ENCODE measurements at places on chromosomes 4 and X.

DNA sequence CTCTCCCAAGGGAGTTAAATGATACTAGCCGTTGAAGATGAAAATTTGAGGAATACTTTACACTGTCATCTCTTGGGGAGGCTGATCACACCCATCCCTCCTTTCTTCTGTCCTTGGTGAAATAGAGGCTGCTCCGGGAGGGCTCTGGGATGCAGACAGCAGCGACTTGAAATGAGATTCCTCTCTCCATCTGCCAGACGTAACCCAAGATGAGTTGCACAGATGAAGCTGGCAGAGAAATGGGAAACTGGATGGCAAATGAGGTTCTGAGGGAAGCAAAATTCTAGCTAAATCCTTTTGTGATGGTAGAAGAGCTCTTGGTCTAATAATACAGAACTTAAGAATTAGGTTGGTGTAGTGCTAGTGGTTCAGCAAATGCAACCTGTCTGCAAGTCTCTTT lies 201.4 kb downstream of the AASDH start:
- no peak for DNase-seq

DNA sequence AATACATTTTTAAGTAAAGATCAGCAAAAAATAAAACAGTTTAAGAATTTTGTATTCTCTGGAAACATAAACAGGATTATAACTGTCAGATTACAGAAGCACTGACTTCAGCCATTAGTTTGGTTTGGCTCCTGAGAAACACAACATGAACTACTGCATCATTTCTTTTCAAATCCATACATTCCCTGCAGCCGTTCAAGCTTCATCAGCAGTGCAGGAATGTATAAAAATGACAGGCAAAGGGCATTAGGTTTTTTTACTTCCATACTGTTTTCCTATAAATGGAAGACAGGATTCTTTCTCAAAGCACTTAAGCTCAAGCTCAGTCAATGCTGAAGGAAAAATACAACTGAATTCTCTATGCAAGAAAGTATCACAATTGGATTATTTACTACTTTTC lies 4.2 kb upstream of the MAB21L2 start:
- DNase-seq: no peak

DNA sequence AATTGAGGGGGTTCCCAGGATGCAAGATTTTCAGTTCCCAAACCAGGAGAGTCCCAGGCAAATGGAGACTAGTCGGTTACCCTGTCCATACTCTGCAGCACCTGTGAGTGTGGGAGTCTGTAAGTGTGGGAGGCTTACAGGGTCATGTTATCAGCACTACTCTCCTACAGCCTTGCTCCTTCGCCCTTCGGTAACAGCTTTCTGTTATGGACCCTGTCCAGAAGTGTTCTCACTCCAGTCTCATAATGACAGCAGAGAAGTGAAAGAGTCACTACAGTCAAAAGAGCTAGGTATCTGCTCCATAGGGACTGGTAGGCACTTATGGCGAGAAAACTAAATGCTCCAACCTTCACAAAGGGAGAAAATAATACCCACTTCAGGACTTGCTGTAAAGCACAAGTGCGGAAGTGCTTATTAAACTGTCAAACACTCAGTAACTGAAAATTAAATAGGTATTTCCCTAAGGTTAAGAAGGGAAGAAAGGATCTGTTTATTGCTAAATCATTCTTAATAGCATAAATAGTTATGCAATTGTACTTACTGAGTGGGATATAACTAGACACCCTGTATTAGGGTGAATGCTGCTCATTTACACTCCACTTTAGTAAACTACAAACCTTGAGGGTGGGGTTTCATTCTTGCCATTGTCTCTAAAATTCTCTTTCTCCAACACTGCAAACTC lies 2.7 kb upstream of the ADH7 start:
- no peak for DNase-seq

- DNase-seq: no peak
Observed at GRCh38 chr4:168515222-168516011, 18.6 kb downstream of the PALLD start.

DNA sequence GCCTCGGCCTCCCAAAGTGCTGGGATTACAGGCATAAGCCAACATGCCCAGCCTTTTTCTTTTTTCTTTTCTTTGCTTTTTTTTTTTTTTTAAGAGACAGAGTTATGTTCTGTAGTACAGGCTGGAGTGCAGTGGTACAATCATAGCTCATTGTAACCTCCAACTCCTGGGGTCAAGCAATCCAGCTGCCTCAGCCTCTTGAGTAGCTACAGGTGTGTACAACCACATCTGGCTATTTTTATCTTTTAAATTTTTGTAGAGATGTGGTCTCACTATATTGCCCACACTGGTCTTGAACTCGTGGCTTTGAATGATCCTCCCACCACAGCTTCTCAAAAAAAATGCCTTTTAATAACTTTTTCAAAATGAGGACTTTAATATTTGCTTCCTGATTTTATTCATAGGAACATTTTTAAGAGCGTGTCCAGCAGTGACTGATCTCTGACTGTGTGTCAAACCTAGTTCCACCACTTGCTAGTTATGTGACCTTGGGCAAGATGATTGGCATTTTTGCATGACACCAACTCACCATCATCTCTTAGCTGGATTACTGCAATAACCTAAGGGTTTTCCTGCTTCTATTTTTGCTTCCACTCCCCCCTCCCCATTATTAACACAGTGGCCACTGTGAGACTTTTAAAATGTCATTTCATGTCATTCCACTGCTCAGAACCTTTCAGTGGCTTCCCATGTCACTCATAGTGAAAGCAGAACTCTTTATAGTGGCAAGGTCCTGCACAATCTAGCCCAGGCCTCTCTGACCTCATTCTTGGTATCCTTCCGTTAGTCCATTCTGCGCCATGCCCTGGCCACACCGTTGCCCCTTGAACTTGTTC lies 4.5 kb upstream of the TNIP3 start:
- no peak for DNase-seq

DNA sequence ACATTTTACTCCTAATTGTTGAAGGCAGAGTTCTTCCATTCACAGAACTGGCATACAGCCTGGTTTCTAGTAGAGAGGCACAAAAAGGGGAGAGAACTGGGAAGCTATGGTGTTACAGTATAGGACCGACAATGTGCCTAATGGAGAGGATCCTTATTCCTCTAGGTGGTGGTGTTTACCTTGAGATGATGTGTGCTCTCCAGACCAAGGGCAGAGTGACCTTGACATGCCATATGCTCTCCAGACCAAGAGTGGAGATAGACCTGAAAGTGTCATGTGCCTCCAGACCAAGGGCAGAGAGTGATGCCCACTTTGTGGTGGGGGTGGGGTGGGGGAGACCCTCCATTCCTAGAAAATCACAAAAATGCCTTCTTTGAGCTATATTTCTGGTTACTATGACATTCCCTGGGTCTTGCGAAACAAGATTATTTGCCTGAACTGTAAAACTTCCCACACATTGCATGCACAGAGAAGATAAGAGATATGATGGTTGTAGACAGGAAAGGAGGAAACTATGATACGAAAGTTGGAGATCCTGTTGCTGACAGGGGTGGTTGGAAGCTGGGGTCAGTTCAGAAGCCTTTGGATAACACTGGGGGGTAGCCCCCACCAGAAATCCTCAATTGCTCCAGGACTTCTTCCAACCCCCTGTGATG lies 119.7 kb downstream of the TEX13C start:
- no peak for DNase-seq

- DNase-seq: no peak
Observed at GRCh38 chr4:41496977-41497376, 41.0 kb upstream of the LIMCH1 start.

DNA sequence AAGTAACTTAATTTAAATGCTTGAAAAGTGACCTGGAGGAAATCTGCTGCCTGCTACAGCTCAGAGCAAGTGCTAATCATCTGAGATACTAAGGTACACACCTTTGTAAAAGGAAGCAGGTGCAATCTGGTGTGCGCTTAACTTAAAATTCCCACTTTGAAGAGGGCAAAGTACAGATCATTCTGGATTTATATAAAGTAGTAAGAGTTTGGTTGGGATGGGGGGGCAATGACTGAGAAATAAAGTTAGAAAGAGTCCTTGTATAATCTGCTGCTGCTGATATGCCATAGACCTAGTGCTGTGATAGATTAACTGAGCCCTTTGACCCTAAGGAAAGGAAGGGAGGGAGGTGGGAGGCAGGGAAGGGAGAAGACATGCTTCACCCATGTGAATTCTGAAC lies 141.0 kb downstream of the MTNR1A start:
- no peak for DNase-seq

GRCh38 chrX:118025226-118025625 lies 91.4 kb downstream of the KLHL13 start:
- no peak for DNase-seq

- DNase-seq: no peak
Observed at GRCh38 chr4:5881340-5881739, 11.5 kb downstream of the CRMP1 start.

- no peak for DNase-seq
Observed at GRCh38 chrX:13952581-13952980, 77.1 kb downstream of the GEMIN8 start.

DNA sequence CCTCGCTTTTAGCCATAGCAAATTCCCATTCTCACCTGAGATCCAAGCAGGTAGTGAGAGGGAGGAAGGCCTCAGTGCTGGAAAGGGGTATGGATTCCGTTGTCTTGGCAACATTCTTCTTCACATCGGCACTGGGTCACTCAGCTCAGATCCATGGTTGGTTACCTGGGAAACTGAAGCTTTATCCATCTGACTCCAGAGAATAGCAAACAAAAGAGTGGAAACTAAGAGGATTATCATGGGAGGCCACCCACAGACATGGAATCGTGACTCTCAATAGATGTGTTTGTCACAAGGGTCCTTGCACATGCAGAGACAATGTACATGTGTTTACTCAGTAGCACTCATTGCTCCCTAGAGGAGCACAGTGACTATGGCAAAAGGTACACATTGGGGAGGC lies 81.0 kb downstream of the MAGED4 start:
- no peak for DNase-seq

DNA sequence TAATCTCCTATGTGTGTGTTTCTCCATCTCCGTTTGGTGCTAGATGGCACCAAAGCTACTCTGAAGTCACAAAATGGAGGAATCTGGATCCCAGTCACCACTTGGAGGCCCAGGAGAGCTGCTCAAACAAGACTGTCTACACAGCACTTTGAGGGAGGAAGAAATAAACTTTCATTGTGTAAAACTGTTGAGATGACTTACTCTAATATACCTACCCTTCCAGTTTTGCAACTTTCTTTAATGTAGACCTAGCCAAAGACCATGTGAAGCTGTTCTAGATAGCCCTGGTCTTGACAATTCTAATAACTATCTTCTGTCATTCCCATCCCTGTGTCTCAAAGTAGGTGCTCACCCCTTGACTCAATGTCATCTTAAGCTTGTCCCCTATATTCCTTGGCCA lies 52.8 kb upstream of the TAB3 start:
- DNase-seq: no peak

DNA sequence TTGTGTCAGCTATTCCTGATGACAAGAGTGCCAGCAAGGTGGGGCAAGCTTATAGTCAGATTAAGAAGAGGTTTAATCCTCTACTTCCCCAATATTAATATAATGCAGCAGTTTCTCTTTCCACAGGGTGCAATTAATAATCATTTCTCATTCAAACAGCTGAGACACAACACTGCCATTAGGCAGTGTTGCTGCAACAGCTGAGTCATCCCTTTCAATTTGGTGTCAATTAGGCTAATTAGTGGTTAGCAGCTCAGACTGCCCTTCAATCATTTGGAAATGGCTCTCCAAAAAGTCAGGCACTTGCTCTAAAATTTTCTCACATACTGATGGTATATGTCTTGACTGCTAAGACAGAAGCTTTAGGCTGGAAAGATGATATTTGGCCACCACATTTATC lies 265.7 kb upstream of the FAM241A start:
- DNase-seq: no peak

DNA sequence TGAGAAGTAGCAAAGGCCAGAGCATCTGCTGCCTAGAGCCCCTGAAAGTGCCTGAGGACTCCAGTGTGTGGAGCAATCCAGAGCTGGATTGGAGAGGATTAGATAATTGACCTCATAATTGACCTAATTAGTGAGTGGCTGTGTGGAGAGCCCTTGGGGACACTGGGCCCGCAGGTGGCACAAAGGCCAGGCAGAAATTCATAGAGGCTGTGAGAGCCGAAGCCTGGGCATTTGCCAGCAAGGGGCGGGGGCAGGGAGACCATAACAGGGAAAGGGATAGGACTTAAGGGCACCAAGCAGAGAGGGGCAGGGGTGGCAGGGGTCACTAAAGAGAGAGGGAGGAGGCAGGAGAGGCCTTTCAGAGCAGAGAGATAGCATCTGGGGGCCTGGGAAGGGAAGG lies 45.3 kb downstream of the EFNB1 start:
- DNase-seq: no peak

DNA sequence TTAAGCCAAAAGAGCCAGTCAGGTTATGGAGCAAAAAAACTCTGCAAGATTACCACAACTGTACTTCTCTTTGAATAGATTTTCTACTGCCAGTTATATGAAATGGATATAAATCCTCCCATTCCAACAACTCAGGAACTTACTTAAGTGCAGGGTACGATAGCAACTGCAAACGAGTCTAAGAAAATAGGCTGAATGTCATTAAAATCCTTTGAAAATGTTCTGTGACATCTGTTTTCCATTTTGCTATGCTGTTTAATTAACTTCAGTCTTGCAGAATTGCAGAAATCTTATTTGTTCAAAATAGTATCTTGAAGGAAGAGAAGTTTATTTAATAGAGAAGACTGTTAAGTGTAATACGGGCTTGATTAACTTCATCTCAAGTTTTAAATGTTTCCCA lies 243.8 kb downstream of the PALLD start:
- no peak for DNase-seq

DNA sequence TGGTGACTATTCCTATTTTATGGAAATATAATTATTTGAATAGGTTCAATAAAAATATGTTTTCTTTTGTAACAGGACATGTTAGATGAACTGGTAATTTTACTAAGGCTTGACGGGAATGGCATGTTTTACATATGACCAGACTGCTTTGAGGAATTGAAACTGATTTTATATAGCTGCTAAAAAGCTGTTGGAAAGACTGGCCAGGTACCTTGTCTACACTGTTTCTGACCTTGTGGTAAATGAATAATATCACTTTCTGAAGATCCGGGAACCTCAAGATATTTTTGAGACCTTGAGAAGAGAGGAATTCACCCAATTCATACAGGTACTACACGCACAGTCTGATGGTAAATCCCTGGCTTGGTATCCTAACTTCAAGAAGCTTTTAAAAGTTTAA lies 42.1 kb upstream of the USP46 start:
- DNase-seq: no peak

DNA sequence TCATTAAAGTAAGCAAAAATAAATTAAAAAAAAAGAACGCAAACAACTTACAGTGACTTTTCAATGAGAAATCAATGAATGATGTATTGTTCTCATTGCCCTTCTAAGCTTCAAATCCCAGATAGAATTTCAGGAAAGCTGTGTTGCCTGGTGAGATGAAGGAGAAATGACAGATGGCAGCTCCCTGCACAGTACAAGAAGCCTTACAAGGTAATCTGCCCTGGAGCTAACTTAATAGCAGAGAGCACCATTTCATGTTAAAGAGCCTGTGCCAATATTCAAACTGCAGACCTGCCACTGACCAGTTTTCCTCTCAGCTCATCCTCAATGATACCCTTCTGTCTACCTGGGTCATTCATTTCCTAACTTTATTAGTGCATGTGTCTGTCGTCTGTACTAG lies 54.0 kb downstream of the GC start:
- DNase-seq: no peak

- DNase-seq: peak; percentile 82
Observed at GRCh38 chrX:108091264-108091877, at the start of the genes ATG4A and PSMD10. Gene ATG4A, plus strand, starts transcription at chrX:108091778. Its CDS starts 49 bp downstream, at chrX:108091827. Gene PSMD10, minus strand, starts transcription at chrX:108091542. Its CDS starts 22 bp downstream, at chrX:108091520.

GRCh38 chr4:3221996-3222395 lies 27.0 kb upstream of the MSANTD1 start:
- no peak for DNase-seq

GRCh38 chr4:128006592-128006991 lies 41.4 kb downstream of the ABHD18 start:
- no peak for DNase-seq
